Ascending aorta (tissue), 2 donors: ENCODE measurements at places on chromosomes 7 and 10. TPM values are rescaled to one million over a fixed set of nuclear protein-coding genes. Genes with fewer than 3 reads are reported as not detected.

DNA sequence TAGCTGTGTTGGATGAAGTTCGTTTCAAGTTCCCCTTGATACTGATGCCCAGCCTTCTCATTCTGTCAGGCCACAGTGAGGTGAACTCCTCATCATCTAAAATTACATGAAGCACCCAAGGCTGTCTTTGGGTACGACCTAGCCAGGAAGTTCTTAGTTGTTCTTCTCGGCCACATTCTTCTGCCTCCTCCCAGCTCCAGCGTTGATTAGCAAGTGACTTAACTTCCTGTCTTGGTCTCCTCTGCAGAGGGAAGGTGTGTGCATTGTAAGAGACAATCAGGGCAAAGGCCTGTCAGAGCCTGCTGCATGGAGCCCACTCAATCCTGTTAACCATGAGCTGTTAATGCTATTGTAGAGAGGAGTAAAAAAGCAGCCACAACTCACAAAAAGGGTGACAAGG lies 43.2 kb upstream of the CPXM2 start:
- peaks cover 4% of the 10 kb centered on the region for H3K4me1 ChIP-seq
- H3K4me3 ChIP-seq: no peak overlapping the region
- DNase-seq: no peak
- no peaks in the 10 kb centered on the region for H3K27me3 ChIP-seq
- no peaks in the 10 kb centered on the region for H3K36me3 ChIP-seq
- H3K27ac ChIP-seq: no peak overlapping the region

GRCh38 chr7:22488643-22489462 lies 11.1 kb downstream of the STEAP1B start:
- no peaks in the 10 kb centered on the region for H3K36me3 ChIP-seq
- DNase-seq: peak; percentile 79
- no peaks in the 10 kb centered on the region for H3K4me1 ChIP-seq
- no peak overlapping the region for H3K4me3 ChIP-seq
- no peaks in the 10 kb centered on the region for H3K27me3 ChIP-seq

DNA sequence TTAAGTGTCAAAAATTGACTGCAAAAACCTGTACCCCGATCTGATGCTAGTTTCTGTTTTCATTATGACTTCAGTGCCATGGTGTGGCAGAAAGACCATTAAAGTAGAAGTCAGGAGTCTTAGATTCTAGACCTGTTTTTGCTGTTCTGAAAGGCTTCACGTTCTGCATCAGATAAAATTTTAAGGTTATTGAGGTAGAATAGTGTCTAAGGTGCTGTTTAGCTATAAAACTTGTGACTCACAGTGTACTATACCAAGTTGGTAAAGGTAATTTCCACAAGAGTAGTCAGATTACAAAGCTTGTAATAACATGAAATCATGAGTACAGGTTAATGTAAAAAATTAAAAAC lies 38.6 kb downstream of the ZNRF2 start:
- H3K27ac ChIP-seq: no peak overlapping the region
- H3K27me3 ChIP-seq: no peaks in the 10 kb centered on the region
- DNase-seq: no peak
- H3K36me3 ChIP-seq: no peaks in the 10 kb centered on the region
- peaks cover 13% of the 10 kb centered on the region for H3K4me1 ChIP-seq

- peaks cover 5% of the 10 kb centered on the region for H3K4me1 ChIP-seq
- H3K4me3 ChIP-seq: no peak overlapping the region
- peak overlapping the region; percentile 92 for H3K27ac ChIP-seq
- peaks cover 63% of the 10 kb centered on the region for H3K36me3 ChIP-seq
- no peaks in the 10 kb centered on the region for H3K27me3 ChIP-seq
These were observed 112.2 kb downstream of the CYTH3 start for GRCh38 chr7:6160191-6160623.

PTPN12 gene
- total RNA-seq: 57.4 TPM

ENO4 gene
- not detected for total RNA-seq
